ENCODE measurements at places on chromosomes 3 and 15. TPM values are rescaled to one million over a fixed set of nuclear protein-coding genes. Genes with fewer than 3 reads are reported as not detected.

Gene SEMA5B
- not detected for total RNA-seq

Gene ISLR2
- total RNA-seq = not detected

Gene CRYGS
- 1.3 TPM for total RNA-seq

Gene CX3CR1
- total RNA-seq = not detected

Gene TMEM207
- total RNA-seq = not detected
